ENCODE measurements at places on chromosomes 13 and 19. TPM values are rescaled to one million over a fixed set of nuclear protein-coding genes. Genes with fewer than 3 reads are reported as not detected.

ZNF132 gene
- 8.0 TPM for total RNA-seq

CACNA1A gene
- 14.3 TPM for total RNA-seq

ZNF728 gene
- 0.18 TPM for total RNA-seq

ADGRL1 gene
- 1.5 TPM for total RNA-seq

GGN gene
- total RNA-seq, result 0.30 TPM

PGPEP1 gene
- 46.3 TPM for total RNA-seq

ICAM5 gene
- total RNA-seq, result 20.3 TPM

PODNL1 gene
- total RNA-seq, result 4.8 TPM

TSHZ3 gene
- 12.5 TPM for total RNA-seq

ATCAY gene
- total RNA-seq, result not detected

ZNF418 gene
- total RNA-seq, result 5.9 TPM

ALKBH7 gene
- total RNA-seq, result 60.0 TPM

SLC7A10 gene
- total RNA-seq, result not detected

All from smooth muscle cell of the umbilical artery (primary cell).